GM04504 (cell line): ENCODE measurements at places on chromosomes 11 and 22.

- DNase-seq = no peak
Observed at GRCh38 chr11:57464539-57465181, 4.3 kb downstream of the RTN4RL2 start.

GRCh38 chr11:65380460-65381119, 1.9 kb downstream of the SLC25A45 start:
- DNase-seq = no peak

GRCh38 chr11:96817482-96818399, 427.9 kb downstream of the JRKL start:
- DNase-seq = no peak

- DNase-seq = peak; percentile 27
Observed at GRCh38 chr11:22491555-22492225, 133.9 kb downstream of the FANCF start.

- no peak for DNase-seq
Observed at GRCh38 chr22:33513388-33514338, 406.6 kb downstream of the LARGE1 start.
